ENCODE measurements at places on chromosomes 5 and 9.

DNA sequence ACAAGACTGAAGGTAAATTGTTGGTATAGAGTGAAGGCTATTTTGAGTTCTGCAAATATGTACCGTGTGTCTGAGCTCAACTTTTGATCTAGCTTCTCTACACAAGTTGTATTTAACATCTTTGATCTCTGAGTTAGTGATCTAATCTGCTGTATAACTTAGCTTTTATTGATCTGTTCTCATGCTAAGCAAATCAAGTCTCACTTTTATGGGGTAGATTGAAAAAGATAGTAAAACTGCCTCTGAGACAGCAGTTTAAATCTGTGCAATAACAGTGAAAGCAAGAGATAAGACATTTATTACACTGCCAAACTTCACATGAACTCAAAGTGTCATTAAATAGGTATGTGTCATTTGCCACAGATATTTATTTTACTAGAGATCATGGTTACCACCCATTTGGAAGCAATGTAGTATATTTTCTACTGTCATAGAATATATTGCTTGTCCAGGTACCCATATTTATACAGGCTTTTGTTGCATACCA, 477.3 kb downstream of the ISL1 start:
- DNase-seq, result no peak

GRCh38 chr9:134966697-134967546, 49.2 kb upstream of the FCN1 start:
- DNase-seq, result no peak

- DNase-seq, result no peak
These were observed 90.4 kb downstream of the RIC1 start for GRCh38 chr9:5719100-5719926.

GRCh38 chr9:107794259-107794658, 304.7 kb upstream of the KLF4 start:
- DNase-seq, result no peak

DNA sequence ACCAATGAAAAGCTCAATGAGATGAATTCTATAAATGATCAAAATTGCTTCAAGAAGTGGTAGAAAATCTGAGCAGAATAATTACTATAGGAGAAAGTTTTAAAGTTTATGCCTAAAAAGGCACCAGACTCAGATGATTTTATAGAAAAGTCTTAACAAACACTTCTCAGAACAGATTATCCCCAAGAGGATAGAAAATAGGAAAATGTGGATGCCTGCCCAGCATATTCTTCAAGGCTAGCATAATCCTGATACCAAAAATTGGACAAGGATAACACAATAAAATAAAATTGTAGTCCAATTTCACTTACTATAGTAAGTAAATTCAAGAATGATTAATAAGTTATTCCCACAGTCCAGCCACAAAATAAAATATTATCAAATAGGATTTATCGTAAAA, 397.0 kb downstream of the NR2F1-AS1 start:
- no peak for DNase-seq

DNA sequence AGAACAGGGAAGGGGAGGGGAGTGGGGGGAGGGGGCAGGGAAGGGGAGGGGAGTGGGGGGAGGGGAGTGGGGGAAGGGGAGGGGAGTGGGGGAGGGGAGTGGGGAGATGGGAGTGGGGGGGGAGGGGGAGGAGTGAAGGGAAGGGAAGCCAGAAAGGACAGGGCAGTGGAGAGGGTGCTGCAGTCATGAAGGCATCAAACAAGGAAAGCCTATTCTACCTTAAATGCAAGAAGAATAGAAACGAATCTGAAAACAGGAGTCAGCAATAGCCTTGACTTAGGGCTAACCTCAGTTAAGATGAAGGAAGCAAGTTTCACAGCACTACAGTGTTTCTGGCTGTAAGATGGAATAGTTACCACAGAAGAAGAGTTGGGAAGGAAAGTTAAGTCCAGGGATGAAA, 59.5 kb downstream of the CAMSAP1 start:
- DNase-seq, result no peak

DNA sequence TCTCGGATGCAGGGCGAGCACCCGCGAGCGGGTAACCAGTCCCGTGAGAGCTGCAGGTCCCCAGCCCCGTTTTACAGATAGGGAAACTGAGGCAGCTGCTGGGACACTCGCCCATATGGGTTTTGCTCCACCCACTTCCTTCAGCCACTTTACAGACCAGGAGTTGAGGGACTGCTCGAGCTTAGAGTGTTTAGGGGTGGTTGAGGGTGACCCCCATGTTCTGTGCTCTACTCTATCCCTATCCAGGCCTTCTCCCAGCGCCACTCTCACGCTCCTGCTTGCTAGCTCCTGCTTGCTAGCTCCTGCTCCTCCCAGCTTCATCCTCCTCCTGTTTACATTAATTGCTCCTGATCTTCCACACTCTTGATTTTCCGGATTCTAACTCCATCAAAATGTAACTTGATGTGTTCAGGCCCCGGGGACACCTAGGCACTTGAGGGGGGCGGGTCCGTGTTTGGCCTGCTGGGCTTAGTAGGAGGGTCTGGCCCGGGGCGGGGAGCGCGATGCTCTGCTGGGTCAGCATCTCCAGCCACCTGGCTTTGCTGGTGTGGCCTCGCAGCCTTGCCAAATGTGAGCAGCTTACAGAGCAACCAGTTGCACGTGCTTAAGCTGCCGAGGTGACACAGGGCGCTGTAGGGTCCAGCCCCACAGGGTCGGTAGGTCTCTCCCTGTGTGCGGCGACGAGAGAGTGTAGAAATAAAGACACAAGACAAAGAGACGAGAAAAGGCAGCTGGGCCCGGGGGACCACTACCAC, 1.5 kb upstream of the PTGES2 start:
- no peak for DNase-seq

DNA sequence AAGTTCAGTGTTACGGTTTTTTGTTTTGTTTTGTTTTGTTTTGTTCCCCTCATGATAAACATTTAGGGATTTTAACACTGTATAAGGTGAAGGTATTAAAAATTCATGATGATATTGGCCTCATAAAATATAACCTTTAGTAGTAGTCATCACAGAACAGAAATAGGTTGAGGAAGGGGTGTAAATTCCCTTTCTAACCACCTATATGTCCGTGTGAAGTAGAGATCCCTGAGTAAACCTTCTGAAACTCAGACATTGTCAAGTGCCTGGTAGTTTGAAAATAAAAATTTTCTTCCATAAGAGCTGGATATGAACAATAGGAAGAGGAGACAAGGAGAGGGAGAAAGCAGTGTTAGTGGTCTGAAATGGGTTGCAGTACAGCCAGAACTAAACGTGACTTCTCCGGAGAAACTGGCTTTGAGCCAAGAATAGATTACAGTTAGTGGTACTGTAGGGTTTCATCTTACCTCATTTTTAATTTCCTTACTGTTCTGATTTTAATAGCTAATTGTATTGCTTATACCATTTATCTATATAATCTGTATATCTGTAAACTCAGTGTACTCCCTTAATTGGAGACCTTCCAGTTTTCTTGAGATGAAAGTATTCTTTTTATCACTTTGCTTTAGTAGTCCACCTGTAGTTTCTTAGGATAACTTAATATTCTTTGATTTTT, 18.3 kb downstream of the UGCG start:
- DNase-seq, result no peak

GRCh38 chr9:109316207-109316640, 4.6 kb downstream of the EPB41L4B start:
- no peak for DNase-seq

DNA sequence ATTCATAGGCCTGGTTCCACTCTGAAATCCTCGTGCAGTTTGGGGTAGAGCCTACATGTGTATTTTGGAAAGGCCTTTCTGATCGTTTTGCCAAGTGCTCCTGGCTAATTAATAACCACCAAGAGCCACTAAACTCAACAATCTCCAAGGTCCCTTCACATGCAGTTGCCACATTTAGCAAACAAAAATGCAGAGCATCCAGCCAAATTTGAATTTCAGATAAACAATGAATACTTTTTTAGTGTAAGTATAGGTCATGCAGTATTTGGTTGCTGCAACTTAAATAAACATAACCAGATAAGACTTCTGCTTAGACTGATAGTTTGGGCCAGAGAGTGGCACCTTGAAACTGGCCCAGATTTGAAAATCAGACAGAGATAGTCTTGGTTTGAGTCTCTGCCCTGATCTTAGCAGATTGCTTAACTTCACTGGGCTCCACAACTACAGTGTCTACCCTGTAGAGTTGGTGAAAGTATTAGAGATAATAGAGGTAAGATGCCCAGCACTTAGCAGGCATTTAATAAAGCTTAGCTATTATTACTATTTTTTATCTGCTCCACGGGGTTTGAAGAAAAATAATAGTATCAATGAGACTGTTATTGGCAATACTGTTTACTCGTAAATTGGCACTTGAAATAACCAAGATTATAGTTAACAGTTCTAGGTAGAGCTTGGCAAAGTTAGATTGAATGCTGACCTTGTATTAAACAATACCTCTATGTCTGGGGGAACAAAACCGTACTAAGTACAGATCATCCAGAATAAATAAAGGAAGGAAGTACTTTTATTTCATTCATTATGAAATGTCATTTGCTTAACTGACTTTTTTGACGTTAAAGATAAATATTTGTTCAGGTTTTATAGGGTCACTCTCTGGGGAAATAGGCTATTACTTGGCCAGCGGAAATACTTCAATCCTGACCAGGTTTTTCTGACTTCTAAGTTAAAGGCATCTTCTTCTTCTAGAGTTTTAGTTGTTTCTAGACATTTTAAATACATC, 274.8 kb downstream of the DOCK8 start:
- no peak for DNase-seq

- no peak for DNase-seq
These were observed 21.2 kb downstream of the S1PR3 start for GRCh38 chr9:89012294-89013042.

DNA sequence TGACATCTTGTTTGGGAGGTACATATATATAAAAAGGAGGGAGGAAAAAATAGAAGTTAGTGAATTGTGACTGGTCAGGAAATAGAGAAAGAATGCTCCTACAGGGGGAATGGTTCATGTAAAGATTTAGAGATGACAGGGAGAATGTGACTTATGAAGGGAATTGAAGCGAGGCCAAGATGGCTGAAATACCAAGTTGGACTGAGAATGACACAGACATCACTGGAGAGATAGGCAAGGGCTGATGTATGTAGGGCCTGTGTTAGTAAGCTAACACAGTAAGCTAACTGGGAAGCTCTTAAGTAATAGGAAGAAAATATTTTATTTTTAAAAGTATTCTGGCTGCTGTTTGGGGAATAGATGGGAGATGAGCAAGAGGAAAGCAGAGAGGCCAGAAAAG, 286.3 kb downstream of the NNT start:
- no peak for DNase-seq

GRCh38 chr5:7186818-7187217, 209.1 kb upstream of the ADCY2 start:
- DNase-seq, result no peak

DNA sequence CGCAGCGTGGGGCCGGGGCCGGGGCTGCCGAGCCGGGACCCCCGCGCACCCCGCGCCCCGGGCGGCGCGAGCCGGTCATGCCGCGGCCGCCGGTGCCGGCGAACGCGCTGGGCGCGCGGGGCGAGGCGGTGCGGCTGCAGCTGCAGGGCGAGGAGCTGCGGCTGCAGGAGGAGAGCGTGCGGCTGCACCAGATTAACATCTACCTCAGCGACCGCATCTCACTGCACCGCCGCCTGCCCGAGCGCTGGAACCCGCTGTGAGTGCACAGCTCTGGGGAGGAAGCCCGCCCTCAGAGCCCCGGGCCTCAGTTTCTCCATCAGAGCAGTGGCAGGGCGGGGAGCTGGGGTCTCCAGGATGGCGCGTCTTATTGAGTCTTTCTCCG, 335 bp downstream of the GALNT12 start:
- no peak for DNase-seq

DNA sequence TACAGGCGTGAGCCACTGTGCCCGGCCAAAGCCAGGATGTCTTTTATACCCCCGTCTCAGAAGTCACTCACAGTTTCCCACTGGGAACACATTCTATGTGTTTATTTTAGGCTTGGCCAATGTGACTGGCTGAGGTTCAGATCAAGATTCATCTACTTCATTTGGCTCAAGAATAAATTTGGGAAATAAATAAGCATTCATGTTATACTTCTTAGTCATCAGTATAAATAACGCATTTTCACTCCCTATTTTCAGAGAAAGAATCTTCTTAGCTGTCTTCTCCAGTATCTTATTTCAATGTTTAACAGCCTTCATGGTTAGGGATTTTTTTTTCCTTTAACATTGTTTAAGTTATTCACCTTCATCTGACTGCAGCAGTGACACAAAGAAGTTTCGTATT, 11.8 kb downstream of the S100Z start:
- no peak for DNase-seq

DNA sequence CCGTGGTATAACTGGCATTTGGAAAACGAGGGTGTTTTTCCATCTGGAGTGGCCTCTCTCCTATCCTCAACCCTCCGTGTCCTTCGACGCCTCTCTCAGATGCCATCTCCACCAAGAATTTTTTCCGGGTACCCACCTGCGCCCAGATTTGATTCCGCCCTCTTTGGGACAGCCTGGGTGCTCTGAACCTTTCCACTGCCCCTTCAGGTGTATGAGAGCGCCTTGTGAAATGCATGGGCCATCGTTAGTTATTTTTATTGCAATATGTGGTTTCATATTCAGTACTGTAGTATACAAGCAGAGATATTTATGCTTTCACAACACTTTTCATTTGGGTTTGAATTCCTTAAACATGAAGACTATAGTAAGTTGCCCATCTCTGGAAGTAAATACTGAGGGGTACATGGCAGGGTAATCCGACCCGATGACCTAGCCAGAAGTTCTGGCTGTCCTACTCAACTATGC, 78.2 kb upstream of the IFNE start:
- DNase-seq, result no peak

Measured in CD4-positive, alpha-beta T cell treated with Interferon alpha-2 for 1 hour (primary cell).